ENCODE measurements at places on chromosomes 16 and 17.

DNA sequence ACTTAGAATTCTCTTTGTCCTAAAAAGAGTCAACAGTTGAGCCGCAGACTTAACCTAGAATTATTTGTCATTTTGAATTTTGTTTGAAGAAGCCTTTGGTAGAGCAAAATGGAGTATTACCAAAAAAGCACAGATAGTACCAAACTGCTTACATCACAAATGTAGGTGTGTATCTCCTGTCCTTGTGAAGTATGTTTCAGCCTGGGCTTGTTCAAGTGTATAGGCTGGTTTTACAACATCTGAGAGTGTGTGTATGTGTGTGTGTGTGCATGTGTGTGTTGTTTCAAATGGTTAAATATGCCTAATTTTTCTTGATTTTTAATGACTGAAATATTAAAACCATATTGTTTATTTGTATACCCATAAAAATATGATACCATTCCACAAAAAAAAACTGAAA, 188.7 kb upstream of the AXIN2 start:
- no peak for DNase-seq

DNA sequence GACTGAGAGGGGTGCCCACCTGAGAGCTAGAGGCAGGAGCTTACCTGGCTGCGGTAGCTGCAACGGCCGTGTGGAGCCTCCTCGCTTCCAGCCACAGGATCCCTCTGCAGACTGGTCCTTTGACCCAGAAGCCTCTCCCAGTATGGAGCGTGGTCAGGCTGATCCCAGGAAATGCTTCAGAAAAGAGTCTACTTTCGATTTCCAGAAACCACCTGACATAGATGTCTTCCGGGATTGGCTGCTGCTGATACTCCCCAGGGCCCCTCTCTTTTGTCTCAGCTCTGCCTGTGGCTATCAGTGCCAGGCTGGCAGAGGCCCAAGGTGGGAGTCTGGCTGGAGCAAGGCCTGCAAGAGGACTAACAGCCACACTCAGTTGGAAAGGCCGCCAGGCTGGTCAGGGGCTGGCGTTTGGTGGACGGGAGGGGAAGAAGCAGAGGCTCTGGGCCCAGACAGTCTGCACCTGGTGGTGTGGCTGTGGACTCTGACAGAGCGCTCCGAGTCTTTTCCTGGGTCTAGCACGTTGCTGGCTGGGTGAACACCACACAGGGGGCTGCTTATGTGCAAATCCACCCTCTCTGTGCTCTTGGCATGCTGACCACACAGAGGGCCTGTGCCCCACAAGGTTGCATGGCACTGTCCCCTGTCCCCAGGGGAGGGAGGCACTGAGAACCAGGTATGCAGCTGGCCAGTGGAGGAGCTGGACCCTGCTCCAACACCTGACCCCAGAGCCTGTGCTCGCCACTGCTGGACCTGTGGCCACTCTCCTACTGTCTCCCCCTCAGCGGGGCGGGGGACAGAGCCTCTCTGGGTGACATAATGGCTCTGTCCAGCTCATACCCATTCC, at the start of gene LGALS3BP:
Gene LGALS3BP, minus strand, starts transcription at position 144 of the 844 bp plus-strand sequence. CDS start 2,732 bp downstream, outside the sequence.
- peak; percentile 62 for DNase-seq

- DNase-seq: no peak
Observed at GRCh38 chr17:46877466-46877865, 26.1 kb downstream of the WNT9B start.

DNA sequence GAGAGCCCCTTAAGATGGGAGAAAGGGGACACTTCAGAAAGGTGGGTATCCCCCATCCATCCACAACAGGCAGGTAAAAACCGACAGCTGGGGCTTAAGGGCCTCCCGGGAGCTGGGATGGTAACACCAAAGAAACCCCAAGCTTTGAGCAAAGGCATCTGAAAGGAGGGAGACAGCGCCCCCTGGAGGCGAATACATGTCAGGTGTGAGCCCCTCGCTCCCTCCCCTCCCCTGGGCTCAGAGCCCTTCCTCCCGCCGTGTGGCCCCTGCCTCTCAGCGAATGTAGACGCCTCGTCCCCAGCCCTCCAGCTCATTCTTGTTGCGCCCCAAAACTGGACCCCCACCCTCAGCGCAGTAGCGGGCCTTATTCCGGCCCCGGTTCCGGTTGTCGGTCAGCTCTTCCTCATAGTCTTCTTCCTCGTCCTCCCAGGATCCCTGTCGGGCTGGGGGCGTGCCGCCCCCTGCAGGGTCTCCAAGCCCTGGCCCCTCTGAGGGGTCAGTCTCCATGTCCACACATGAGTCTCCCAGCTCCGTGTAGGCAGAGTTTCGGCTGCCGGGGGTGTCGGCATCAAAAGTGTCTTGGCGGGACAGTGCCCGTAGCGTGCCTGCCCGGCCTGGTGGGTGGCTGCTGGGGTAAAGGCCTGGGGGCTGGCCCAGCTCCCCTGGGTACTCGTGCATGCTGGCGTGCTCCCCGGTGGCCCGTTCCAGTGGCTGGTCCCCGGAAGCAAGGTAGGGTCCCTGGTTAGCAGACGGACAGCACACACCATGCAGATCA, 9.1 kb upstream of the ARL5C start:
- DNase-seq: no peak

GRCh38 chr16:88599825-88600538, 29.8 kb downstream of the ZC3H18 start:
- DNase-seq: no peak

DNA sequence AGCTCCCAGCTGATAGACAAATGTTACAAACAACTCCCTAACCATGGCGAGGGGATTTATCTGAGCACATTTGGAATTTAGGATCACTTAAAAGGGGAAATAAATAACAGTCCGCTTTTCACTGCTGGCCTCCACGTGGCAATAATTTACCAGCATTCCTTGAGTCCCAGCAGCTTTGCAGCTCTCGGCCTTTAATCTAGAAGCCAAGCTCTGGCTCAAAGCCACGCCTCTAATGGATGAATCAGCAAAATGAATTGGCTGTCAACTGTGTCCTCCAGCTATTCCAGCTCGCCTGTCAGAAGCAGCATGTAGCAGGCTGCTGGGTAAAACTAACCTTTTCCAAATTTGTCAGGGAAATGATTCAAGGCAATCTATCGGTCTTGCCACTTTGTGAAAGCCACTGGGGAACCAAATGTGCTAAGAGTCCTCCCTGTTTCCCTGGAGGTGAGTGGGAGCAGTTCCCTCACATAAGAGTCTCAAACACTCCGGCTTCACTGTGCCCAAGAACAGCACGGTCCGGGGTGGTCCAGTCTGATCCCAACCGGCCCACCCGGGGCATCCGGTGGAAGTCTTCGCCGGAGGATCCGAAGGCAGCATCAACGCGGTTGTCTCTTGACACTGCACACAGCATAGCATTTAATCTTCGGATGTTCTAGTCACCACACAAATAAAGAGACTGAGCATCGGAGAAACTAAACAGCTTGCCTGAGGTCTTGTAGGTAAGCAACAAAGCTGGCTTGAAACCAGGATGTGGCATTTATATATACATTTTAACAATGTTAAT, 143.3 kb downstream of the PARN start:
- DNase-seq: peak; percentile 64

- DNase-seq: no peak
Observed at GRCh38 chr17:39926588-39927100, 757 bp downstream of the ORMDL3 start.

DNA sequence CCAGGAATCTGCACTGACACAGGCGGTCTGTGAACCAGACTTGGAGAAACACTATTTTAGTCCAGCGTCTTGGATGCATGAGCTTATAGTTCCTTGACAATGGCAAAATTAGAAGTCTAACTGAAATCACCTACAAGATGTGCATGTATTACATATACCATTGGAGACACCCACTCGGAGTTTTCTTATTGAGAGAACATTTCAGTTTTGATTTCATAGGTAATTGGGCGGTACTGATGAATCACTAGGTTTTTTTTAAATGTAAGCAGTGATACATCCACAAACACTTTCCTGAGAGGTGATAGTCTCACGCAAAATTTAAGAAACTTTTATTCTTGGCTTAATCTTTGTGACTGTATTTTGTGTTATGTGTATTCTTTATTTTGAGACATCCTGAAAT, 69.8 kb downstream of the PRKCA start:
- DNase-seq: no peak

DNA sequence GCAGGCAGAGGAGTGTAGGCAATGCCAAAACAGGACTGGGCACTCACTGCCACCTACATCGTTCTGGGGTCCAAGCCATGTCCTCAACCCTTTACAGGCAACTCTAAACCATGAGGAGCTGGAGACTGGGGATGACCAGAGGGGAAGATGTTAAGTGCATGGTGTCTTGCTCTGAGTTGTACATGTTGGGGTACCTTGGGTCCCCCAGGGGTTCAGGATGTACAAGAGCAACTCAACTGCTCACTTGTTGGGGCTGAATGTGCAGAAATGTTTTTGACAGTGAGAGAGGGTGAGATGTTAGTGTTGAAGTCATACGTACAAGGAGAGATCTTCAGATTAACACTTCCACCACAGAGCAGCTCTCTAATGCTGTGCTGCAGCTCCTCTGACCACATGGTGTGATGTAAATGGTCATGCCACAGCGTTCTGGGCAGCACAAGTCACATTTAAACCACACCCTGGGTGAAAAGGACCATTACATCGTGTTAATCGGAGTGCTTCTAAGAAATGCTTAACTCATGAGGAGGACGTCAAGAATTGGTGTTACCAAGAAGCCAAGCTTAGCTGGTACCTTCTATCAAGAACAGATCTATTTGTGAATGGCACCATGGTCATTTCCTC, 2.4 kb downstream of the CCL18 start:
- no peak for DNase-seq

DNA sequence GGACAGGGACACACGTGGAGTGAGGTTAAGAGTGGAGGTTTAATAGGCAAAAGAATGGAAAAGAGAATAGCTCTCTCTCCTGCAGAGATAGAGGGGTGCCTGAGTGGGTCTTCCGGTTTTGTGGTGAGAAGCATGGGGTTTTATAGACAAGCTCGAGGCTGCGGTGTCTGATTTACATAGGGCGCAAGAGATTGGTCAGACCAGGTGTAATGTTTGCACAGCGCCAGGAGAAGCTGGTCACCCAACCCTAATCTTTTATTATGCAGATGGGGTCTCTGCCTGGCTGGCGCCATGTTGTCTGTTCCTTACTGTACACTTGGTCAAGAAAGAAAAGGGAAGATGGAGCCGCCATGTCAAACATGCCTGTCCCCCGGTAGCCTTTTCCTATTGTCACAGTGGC, 44.5 kb upstream of the MLYCD start:
- no peak for DNase-seq

- no peak for DNase-seq
Observed at GRCh38 chr16:3182608-3183444, 5.2 kb upstream of the OR1F1 start.
